ENCODE measurements at places on chromosomes 4 and X.

- DNase-seq = no peak
Observed at GRCh38 chr4:40240040-40240653, 43.3 kb downstream of the RHOH start.

- no peak for DNase-seq
Observed at GRCh38 chrX:40952855-40953254, 132.4 kb upstream of the USP9X start.

GRCh38 chr4:121307445-121308327 is 73.1 kb downstream of the QRFPR start:
- peak; percentile 25 for DNase-seq

- DNase-seq = no peak
Observed at GRCh38 chr4:162499478-162499877, 335.7 kb upstream of the FSTL5 start.

DNA sequence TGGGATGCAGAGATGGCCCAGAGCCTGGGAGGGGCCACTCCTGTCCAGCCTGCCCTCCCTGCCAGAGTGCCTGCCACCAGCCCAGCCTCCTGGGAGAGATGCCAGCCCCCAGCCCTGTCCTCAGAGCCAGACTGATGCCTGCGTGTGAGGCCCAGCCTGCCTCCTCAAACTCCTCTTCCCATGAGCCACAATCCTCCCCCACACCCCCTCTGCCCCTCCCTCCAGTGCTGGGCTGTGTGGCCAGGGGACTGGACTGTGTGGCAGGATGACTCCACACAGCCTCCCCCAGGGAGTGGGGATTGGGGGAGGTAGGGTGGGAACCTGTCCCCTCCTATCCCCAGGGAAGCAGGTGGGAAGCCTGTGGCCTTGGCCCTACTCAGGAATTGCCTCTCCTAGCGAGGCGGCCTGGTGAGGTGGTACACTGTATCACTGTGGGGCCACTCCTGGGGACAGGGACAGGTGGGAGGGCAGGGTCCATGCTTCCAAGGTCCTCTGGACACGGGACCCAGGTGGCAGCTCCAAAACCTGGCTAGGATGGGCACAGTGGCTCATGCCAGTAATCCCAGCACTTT is 4.3 kb upstream of the SH3BP2 start:
- no peak for DNase-seq

GRCh38 chr4:169243825-169244609 is 26.7 kb downstream of the SH3RF1 start:
- DNase-seq = no peak

DNA sequence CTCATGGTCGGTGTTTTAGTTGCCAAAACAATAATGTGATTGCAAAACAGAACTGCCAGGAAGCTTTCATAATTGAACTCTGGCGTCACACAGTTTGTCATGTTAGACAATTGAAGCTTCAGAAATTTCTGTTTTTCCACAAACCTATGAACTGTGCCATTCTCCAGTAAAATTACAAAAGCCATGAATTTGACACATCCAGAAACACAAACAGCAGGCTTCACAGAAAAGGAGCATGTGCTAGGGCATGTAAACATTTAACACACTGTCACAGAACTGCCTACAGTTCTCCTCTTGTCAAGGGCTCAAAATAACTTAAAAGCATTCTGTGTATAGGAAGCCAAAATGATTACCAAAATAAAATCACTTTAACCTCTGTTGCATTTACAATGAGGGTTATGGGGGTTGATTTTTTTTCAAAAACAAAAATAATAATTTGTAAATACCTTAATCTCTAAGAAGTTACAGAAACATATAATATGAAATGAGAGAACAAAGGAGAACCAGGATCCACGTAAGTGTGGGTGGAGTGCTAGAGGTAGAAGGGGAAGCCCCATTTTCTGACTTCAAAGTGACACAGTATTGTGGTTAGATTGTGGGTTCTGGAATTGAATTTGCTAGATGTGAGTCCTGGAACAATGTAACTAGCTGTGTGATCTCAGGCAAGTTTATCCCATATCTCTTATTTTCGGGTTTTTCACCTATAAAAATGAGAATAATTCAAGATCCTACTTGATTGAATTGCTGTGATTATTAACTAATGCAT is 295.0 kb downstream of the CENPC start:
- no peak for DNase-seq

DNA sequence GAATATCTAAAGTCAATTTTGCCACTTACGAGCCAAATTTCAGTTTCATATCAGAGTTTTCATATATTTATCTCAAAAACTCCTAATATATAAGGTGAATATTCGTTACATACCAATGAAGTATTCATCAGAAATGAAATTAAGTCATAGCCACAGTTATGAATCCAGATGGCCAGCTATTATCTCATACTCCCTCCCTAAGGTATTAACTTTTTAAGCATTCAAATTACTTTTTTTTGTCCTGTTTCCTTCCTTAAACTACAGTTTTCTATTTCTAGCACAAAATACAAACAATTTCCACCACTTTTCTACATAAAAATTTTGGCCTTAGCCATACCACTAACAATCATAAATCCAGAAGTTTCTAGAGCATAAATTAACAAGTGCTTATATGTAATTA is 13.0 kb downstream of the NR3C2 start:
- no peak for DNase-seq

DNA sequence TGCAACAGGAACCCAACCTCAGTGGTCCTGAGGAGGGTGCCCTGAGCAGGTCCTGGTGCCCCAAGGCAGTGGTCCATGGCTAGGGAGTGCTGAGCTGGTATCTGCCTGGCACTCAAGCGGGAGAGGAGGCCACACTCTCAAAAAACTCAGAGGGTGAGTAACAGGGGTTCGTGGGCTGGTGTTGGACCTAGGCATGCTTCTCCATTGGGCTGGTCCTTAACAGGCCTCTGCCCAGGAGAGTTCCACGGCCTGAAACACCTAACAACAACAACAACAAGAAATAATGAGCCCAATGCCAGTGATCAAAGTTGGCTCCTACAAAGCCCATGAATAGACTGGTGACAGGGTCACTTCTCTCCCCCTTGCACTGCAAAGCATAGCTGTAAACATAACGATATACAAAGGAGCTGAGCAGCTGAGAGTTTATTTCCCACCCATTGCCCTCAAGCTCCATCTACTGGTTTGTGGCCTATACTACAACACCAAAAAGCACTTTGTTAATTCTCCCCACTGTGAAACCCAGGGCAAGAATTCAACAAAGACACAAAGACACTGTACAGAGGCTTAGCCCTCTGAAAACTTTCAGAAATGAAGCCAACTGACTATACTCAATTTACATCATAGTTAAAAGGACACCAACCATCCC is 736.1 kb upstream of the ADGRL3 start:
- DNase-seq = no peak

DNA sequence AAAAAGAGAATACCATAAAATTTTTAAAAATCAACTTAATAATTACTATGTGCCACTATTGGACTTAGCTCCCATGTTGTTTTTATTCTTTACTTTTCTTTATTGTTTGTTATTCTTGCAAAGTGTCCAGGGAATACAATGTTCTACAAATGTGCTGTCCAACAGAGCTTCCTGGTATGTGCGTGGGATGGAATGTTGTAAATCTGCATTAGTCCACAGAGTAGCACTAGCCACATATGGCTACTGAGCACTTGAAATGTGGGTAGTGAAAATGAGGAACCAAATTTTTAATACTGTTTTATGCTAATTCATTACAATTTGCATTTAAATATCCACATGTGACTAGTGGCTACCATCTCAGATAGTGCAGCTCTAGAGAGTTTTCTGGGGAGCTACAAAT is 14.3 kb upstream of the CORIN start:
- DNase-seq = no peak

- no peak for DNase-seq
Observed at GRCh38 chr4:141635736-141636081, 674 bp upstream of the IL15 start.

- DNase-seq = no peak
Observed at GRCh38 chr4:140255467-140255866, 101.5 kb upstream of the MAML3 start.

DNA sequence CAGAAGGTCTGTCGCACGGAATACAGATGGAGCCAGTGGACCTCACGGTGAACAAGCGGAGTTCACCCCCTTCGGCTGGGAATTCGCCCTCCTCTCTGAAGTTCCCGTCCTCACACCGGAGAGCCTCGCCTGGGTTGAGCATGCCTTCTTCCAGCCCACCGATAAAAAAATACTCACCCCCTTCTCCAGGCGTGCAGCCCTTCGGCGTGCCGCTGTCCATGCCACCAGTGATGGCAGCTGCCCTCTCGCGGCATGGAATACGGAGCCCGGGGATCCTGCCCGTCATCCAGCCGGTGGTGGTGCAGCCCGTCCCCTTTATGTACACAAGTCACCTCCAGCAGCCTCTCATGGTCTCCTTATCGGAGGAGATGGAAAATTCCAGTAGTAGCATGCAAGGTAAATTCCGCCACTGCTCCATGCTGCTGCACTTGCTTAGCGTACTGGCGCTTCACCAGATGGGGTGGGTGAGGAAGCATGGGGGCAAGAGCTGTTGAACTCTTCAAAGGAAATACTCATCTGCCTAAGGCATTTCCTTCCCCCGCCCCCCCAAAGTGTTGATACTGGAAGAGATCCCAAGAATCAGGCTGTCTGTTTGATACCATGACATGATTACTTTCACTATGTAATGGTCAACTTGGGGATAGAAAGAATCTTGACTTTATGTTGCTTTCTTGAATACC is 24.8 kb downstream of the KLF3 start:
- DNase-seq = no peak

- DNase-seq = no peak
Observed at GRCh38 chr4:133151341-133151690, 2.2 kb downstream of the PCDH10 start.

- DNase-seq = no peak
Observed at GRCh38 chr4:41885456-41885855, 49.8 kb upstream of the TMEM33 start.

DNA sequence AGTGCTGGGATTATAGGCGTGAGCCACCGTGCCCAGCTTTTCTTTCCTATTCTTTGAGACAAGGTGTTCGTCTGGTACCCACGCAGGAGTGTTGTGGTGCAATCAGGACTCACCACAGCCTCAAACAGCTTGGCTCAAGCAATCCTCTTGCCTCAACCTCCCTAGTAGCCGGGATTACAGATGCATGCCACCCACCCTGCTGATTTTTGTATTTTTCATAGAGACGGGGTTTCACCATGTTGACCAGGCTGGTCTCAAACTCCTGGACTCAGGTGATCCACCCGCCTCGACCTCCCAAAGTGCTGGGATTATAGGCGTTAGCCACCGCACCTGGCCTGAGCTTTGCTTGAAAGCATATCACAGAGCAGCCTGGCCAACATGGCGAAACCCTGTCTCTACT is 1.5 kb upstream of the CRLF2 start:
- DNase-seq = no peak

GRCh38 chr4:186192066-186192612 is 772 bp downstream of the CYP4V2 start:
- DNase-seq = no peak

GRCh38 chr4:89307446-89308160 is at the start of gene GPRIN3:
GPRIN3 (minus strand) TSS chr4:89307800; CDS start chr4:89250110, 57,690 bp downstream.
- DNase-seq = peak; percentile 78

DNA sequence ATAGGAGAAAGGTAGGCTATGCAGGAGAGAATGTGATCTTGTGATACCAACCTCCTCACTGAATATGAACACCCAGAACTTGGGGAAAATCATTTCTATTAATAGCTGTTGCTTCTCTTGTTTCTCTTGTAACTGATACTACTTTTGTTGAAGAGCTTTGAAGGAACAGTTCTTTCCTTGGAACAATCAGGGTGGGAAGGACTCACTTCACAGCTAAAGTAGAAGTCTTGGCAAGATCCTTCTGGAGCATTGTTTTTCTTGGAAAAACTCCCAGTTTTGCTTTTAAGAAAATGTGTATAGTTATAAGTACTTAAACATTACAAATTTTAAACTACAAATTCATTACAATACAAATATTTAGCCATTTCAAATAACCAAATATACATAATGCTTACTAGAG is 19.1 kb upstream of the XK start:
- DNase-seq = no peak

GRCh38 chrX:23765868-23766267 is 17.1 kb upstream of the SAT1 start:
- no peak for DNase-seq

- DNase-seq = no peak
Observed at GRCh38 chr4:176469546-176469945, 149.8 kb downstream of the SPCS3 start.

- no peak for DNase-seq
Observed at GRCh38 chrX:8042304-8042703, 115.1 kb upstream of the PNPLA4 start.

DNA sequence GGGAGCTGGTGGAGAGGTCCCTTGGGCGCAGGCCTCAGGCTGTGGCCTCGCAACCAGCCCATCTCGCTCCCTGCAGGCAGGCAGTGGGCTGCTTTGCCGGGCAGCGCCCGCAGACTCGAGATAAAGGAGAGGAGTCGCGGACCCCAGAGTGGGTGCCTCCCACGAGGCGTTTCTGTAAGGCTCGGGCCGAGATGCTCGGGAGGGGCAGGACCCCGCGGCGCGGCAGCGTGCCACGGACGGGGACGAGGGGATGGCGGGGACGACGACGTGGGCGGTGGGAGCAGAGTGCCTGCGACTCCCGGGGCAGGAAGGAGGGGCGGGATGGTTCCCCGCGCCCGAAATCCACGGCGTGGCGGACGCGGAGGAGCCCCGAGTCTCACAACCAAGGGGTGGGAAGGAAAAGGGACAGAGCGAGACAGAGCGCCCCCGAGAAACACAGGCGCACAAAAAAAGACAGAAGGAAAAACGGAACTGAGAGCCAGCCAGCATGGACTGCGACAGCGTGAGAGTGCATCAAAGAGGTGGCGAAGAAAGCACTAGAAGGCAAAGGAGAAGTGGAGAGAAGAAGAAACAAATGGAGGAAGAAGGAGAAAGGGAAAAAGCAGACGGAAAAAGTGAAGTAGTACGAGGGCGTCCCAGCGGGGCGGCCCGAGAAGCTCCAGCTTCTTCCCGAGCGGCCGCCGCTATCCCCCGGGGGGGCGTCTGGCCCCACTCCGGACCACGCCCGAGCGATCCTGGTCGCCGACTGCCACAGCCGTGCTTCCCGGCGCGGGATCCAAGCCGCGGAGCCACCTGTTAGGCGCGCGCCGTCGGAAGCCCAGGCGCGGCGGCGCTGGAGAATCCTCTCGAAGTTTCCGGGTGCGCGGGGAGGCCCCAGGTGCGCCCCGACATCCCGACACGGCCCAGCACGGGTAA is 1.5 kb downstream of the BEND4 start:
- no peak for DNase-seq
